Tibial artery (tissue), 4 donors: ENCODE measurements at places on chromosomes 12 and 14.
A peak's percentile ranks its signal among the peaks of the same experiment; 100 is the strongest.

GRCh38 chr14:46404865-46405811 lies 246.4 kb downstream of the RPL10L start:
- no peak for DNase-seq

GRCh38 chr12:58695263-58695662 lies 225.0 kb downstream of the LRIG3 start:
- DNase-seq = no peak

- DNase-seq = peak; percentile 81
These were observed 61.3 kb downstream of the C14orf132 start for GRCh38 chr14:96100161-96101064.

DNA sequence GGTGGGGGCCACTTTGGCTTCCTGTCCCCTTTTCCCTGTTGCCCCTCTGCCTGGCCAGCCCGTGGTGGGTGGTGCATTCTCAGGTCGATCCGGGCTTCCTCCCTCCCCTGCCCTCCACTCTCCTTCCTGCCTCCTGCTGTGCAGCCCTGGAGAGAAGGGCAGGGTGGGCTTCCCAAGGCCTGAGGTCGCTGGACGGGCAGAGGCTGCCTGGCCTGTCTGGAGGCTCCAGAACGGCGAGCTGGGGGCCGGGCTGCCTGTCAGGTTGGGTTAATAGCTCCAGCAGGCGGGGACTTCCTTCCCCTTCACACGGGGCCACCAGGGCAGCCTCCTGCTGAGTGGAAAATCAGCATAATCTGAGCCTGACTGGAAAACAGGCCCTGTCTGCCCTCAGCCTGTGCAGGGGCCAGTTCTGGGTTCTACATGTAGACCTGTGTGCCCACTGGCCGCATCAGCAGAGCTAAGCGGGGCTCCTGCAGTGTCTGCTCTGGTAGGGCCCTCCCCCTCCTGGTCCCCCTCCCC lies 11.3 kb downstream of the KIF26A start:
- DNase-seq = no peak

- no peak for DNase-seq
These were observed 1246.4 kb downstream of the SLC16A7 start for GRCh38 chr12:60842181-60842580.

- DNase-seq = no peak
These were observed 85.5 kb downstream of the CAPZA3 start for GRCh38 chr12:18823461-18823860.

DNA sequence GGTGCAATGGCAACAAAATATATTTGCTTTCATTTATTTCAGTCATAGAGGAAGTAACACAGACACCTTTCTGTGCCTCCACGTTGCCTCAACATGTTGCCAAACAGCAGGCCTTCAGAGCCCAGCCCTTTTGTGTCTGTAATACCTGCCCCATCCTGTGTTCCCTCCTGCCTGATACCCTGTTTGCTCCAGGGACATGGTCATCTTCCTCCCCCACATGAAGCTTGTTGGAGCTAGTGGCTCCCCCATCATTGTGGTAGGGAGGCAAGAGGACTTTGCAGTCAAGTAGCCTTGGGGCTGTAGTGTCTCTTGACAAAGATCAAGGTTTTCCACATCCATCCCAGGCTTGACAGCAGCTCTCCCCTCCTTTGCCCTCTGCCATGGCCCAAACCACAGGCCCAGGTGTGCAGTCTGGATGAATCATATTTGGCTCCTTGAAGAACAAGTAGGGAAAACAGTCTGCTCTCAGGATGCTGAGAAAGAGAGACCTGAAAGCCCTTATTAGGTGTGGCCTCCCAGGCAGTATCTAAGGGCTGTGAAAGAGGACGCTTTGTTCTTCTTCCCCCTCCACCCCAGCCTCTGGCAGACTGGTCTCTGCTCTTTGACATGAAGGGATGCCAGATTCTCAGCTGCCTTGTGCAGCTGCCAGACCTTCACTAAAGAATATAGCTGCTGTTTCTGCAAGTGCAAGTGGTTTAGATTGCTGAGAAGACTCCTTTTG lies 329.0 kb downstream of the C12orf75 start:
- no peak for DNase-seq

GRCh38 chr14:22232486-22232885 lies 356.5 kb downstream of the DAD1 start:
- no peak for DNase-seq

GRCh38 chr12:121748571-121749265 lies 36.2 kb downstream of the TMEM120B start:
- DNase-seq = no peak

DNA sequence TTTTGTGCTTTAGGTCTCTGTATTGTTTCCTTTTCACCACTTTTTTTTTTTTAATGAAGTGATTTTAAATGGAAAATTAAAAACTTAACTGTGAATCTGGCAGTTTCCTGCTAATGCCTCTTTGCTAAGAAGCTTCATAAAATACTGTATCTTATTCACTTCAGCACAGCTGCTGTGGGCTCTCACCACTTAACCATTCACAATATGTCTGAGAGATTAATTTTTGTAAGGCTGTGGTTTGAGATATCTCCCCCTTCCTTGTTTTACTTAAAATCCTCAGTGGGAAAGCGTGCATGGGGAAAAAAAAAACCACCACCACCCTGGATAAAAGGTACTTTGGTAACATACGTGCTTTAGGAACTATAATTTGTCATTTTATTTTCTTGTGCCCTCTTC lies 115.9 kb downstream of the ETV6 start:
- no peak for DNase-seq

- DNase-seq = no peak
These were observed 154.5 kb upstream of the FOXN3 start for GRCh38 chr14:89571491-89571890.

DNA sequence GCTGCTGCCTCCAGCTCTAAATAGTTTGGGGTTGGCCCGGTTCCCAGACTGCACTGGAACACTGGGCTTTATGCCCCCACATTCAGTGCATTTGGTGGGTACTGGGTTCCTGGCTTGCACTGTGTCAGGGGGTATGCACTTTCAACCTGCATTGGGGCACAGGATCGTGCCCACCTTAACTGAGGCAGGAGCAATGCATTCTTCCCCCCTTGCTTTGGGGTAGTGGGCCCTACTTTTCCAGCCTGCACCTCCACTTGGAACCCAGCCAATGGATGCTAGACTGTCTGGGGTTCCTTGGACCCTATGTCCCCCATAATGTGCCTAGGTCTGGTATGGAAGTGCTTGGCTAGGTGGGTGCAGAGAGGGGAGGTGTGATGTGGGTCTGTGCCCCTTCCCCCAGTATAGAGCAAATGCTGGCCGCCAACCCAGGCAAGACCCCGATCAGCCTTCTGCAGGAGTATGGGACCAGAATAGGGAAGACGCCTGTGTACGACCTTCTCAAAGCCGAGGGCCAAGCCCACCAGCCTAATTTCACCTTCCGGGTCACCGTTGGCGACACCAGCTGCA lies 615 bp downstream of the TARBP2 start:
- no peak for DNase-seq

DNA sequence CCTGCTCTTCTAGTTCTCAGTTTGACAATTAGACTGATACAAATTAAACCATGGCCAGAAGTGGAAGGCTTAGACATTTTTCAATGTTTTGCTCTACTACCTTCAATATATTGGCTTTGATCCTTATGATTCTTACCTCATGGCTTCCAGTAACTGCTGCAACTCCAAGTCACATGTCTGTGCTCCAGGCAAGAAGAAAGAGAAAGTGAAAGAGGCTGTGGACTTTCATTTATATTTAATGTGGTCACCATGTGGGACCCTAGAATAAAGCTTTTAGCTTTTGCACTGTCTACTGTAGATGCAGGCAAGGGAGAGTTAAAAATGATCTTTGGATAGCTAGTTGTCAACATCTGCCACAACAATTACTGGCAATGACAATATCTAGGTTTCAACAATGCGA lies 214.3 kb upstream of the PDE3A start:
- no peak for DNase-seq

GRCh38 chr12:110193196-110193595 lies 69.0 kb downstream of the IFT81 start:
- no peak for DNase-seq

GRCh38 chr12:105222726-105223351 lies 13.1 kb downstream of the APPL2 start:
- DNase-seq = no peak

- DNase-seq = no peak
These were observed 349.6 kb upstream of the CLEC14A start for GRCh38 chr14:38605193-38606114.

DNA sequence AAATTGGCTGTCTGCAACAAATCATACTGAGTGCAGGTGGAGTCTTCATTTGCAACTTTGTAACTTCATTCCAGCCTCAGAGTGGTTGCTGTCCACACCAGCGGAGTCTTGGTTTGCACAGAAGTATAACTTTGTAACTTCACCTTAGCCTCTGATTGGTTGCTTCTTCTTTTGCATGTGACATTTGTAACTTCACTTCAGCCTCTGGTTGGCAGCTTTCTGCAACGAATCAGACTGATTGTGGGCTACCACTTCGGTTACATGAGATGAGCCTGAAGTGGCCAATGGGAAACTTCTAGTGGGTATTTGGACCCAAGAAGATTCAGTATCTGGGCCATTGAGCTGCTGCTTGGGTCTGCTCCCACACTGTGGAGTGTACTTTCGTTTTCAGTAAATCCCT lies 17.8 kb downstream of the RASSF8 start:
- DNase-seq = no peak

DNA sequence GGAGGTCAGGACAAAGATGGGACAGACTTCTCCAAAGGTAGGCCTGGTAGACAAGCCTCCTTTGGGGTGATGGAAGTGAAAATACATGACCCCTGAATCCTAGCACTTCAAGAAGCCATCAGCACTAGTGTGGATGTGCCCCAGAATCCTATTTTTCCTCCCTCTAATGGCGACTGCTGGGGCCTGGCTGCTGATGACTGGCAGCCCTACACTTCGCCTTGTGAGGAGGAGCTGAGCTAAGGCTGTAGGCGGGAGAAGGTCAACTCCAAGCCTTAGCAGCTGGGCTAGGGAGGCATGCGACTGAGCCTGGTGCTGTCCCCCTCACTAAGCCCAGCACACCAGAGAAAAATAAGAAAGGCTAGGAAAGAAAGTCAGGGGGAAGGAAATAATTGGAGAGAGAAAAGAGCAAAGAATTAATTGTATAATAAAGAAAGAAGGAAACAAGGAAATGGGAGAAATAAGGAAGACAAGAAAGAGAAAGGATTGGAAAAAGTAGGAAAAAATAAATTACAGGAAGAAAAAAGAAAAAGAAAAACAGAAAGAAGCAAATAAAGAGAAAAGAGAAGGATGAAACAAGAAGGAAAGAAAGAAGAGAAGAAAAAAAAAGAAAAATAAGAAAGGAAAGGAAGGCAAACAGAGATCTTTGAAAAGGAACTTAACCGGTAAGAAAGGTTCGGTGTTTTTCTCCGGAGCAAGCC lies 4.7 kb upstream of the HOXC10 start:
- DNase-seq = no peak

GRCh38 chr12:68303850-68304249 lies 28.3 kb downstream of the MDM1 start:
- peak; percentile 34 for DNase-seq

- no peak for DNase-seq
These were observed 1149.1 kb downstream of the VRK1 start for GRCh38 chr14:97946240-97946639.

DNA sequence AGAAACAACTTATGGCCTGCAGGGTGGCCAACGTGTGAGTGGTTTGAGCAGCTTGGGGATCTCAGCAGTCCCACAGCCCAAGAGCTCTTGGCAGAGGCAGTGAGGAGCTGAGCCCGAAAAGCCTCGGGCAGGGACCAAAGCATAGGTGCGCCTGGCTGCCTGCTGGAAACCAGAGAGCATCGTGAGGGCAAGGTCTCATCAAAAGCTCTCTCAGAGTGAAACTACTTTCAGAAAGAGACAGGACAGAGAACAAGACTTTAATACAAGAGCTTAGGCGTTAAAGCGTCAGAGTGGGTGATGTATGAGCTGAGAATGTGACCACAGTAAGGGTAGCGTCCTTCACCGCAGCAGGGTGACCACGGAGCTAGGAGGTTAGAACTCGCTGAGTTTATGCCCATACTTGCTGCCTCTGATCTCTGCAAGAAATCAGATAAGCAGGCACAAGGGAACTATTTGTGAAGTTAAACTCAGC lies 30.8 kb downstream of the LGMN start:
- no peak for DNase-seq

DNA sequence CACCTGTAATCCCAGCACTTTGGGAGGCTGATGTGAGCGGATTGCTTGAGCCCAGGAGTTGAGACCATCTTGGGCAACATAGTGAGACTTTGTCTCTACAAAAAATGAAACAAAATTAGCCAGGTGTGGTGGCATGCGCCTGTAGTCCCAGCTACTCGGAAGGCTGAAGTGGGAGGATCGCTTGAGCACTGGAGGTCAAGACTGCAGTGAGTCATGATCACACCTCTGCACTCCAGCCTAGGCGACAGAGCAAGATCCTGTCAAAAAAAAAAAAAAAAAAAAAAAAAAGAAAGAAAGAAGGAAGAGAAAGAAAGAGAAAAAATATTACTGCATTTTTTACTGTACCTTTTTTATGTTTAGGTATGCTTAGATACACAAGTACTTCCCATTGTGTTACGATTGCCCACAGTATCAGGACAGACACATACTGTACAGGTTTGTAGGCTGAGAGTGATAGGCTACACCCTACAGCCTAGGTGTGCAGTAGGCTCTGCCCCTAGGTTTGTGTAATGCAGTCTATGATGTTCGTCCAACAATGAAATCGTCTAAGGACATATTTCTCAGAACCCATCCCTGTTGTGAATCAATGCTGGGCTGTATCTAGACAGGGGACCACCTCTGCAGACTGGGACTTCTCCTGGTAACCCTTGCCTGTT lies 160.4 kb upstream of the PWP1 start:
- DNase-seq = no peak

DNA sequence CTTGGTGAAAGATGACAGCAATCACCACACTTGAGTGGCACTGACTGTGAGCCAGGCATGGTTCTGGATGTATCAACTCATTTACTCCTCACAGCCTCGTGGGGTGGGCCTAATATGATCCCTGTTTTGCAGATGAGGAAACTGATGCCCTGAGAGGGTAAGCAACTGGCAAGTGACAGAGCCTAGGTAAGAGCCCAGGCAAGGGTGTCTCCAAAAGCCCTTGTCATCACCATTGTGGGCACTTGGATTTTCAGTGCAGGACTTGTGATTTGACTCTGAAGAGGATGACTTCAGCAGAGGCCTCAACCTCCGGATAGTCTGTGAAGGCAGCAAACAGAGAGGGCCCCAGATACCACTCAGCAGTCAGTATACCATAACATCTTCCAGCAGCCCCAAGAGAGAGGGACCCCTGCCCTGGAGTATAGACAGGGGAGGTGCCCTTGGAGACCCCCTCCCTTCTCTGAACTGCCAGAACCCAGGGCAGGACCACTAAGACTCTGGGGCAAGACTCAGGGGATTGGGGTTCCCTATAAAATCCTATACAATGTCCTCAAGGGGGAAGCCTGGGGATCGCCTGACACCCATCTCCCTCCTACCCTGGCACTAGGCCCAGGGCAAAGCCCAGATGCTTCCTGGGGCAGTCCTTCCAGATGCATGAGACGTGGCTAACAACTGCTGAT lies 7.1 kb upstream of the KRT5 start:
- peak; percentile 31 for DNase-seq
